ENCODE measurements at places on chromosomes 7 and 10.
A peak's percentile ranks its signal among the peaks of the same experiment; 100 is the strongest.

GRCh38 chr10:45673074-45673648 is 589 bp upstream of the ZFAND4 start:
- no peak for DNase-seq

GRCh38 chr7:48458701-48459524 is 287.7 kb downstream of the ABCA13 start:
- no peak for DNase-seq

GRCh38 chr7:146002431-146003078 is 114.0 kb upstream of the CNTNAP2 start:
- DNase-seq, result no peak

DNA sequence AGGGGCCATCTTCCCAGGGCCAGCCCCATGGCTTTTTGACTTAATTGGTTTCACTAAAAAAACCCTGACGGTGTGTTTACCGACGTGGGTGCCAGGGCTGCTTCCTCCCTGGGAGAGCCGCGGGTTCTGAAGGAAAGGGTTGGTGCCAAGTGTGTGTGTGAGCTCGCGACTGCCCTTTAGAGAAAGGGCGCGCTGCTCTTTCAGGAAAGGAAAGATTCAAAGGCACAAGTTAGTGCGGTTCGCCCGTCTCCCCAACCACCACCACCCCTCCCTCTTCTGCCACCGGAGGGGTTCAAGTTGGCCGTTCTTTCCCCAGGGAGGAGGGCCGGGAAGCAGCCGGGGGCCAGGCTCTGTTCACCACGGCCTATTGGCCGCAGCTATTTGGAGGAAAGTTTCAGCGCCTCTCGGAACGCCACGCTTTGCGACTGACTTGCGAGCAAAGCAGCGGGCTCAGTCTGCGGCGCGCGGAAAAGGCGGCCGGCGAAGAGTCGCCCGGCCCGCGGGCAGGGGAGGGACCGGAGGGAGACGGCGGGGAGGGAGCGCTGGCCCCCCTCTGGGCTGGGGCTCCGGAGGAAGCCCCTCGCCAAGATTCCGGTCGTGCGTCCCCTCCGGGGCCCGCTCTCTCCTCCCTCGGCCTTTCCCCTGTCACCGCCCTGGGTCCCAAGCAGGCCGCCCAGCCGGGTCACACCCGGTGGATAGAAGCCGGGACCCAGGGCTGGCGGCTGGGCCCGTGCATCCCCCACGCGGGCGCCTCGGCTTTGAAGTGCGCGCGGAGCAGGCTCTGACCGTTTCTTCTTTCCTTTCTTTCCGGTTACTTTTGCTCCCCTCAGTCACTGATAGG is 165.9 kb upstream of the PPP1R3A start:
- no peak for DNase-seq

- no peak for DNase-seq
Measured at GRCh38 chr7:144158861-144159260, 24.4 kb upstream of the CTAGE4 start.

DNA sequence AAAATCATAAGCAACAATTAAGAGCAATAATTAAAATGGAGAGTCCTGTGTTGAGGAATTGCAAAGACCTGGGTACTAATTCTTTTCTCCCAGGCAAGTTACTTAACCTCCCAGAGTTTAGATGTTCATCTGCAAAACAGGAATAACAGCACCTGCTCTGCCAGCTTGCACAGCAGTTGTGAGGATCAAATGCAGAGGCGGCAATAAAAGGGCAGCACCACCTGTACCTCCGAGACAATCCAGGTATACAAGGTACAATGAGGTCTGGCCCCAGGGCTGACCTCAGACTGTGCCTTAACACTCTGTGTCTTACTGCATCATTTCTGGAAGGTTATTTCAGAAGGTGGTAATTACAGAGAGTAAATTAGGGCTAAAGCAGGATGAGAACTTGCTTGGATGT is 14.5 kb upstream of the FAM204A start:
- no peak for DNase-seq

DNA sequence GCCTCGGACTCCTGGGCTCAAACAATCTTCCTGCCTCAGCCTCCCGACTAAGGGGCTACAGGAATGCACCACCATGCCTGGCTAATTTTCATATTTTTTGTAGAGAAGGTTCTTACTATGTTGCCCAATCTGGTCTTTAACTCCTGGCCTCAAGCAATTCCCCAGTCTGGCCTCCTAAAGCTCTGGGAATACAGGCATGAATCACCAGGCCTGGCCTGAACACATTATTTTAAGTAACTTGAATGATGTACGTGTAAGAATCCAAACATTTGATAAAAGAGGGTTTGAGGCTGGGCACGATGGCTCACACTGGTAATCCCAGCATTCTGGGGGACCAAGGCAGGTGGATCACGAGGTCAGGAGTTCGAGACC is 13.0 kb upstream of the BAMBI start:
- DNase-seq, result no peak

DNA sequence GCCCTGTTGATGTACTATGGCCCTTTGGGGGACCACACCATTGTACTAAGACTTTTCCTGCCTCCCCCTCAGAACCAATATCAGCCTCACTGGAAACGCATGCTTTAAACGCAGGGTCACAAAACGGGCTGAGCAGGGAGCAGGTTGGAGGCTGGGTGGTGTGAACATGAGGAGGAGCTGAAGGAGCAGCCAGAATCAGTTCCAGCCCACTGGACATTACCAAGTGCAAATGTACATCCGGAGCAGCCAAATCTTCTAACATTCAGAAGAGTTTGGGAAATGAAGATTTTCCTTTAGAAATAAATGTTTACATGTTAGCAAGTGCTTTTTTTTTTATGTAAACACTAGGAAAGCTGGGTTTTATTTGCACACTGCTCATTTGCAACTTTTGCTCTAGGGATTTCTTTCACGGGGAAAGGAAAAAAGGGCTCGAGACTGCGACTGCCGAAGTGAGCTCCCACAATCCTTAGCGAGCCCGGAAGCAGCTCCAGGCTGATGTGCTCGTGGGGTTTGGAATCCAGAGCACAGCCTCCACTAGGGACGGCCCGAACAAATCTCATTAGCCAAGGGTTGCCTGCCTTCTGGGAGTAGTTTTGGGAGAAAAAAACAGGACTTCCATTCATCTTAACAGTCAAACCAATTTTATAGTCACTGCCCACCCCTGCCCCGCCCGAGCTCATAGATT is 108.0 kb upstream of the YAE1 start:
- DNase-seq, result no peak

GRCh38 chr7:157502701-157503111 is 165.9 kb downstream of the DNAJB6 start:
- no peak for DNase-seq

GRCh38 chr7:124765401-124766352 is at the start of gene GPR37:
GPR37 (minus strand) TSS chr7:124765792; CDS start chr7:124764976, 816 bp downstream.
- DNase-seq, result no peak

- DNase-seq, result no peak
Measured at GRCh38 chr10:112374724-112375541, 1.0 kb downstream of the ACSL5 start.

DNA sequence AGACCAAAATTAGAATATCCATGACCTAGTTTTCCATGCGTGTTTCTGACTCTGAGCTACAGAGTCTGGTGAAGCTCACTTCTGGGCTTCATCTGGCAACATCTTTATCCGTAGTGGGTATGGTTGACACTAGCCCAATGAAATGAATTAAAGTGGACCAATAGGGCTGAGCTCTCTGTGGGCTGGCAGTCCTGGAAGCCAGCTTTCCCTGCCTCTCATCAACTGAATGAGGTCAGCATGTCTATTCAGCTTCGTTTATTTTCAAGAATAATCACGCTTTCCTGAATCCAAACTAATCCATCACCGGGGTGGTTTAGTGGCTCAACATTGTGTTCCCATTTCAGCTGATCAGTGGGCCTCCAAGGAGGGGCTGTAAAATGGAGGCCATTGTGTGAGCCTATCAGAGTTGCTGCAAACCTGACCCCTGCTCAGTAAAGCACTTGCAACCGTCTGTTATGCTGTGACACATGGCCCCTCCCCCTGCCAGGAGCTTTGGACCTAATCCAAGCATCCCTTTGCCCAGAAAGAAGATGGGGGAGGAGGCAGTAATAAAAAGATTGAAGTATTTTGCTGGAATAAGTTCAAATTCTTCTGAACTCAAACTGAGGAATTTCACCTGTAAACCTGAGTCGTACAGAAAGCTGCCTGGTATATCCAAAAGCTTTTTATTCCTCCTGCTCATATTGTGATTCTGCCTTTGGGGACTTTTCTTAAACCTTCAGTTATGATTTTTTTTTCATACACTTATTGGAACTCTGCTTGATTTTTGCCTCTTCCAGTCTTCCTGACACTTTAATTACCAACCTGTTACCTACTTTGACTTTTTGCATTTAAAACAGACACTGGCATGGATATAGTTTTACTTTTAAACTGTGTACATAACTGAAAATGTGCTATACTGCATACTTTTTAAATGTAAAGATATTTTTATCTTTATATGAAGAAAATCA is 35.5 kb downstream of the CAV1 start:
- no peak for DNase-seq

DNA sequence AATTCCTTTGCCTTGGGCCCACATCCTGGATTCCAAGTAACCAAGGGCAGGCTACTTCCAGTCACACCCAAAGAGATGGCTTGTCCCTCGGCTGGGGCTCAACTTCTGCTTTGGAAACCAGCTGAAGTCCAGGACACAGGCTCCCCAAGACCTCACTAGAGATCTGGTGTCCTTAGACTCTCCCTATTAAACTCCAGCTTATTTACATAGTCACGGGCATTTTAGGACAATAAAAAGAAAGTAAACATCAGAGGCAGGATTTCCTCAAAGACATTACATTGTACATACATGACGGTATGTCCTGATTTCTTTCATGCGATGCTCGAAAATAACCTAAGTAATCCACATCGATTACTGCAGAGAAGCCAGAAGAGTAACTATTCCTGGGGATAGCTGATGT is 461.5 kb upstream of the C7orf33 start:
- DNase-seq, result no peak

- DNase-seq, result no peak
Measured at GRCh38 chr10:47379445-47379785, 4.7 kb downstream of the ZNF488 start.

GRCh38 chr10:131363416-131363815 is 51.9 kb upstream of the TCERG1L start:
- DNase-seq, result no peak

GRCh38 chr10:58334817-58335305 is at the start of gene UBE2D1:
UBE2D1 (plus strand) TSS chr10:58335006; CDS start chr10:58335202, 196 bp downstream.
- DNase-seq, result peak; percentile 55

DNA sequence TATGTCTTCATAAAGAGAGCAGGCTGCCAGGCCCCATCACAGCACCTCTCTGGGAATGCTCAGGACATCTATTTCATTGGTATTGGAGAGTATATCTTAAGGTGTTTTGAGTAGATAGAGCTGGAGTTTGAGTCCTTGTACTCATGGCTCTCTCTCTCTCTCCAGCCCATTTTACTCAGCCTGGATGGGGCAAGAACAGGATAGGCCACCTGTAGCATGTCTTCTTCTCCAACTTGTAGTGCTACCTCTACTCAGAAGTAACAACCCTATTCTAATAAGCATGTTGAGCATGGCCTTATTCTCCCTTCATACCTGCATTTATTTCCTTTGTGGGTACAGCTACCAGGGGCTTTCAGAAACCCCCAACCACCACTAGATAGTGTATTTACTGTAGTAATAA is 21.9 kb downstream of the PRLHR start:
- no peak for DNase-seq

DNA sequence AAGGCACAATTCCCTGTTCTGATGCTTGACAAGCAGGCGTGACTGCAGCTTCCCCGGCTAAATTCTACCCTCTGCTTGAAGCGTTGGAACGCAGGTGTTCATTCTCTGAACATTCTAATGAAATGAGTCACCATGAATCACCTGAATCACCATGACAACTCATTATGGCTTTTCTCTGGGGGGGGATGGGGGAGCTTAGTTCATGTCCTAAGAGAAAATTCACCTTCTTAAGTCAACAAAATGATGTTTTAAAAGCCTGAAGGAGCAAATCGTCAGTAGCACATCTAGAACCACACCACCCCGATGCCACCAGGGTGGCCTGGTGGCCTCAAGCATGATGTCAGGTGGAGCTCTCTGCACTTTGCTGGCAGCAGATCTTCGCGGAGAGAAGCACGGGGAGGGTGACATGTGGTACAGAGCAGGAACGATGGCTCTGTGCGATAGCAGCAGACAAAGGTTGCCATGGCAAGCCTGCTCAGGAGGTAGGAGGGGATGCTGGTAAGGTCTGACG is 33.7 kb downstream of the DDC start:
- DNase-seq, result no peak

- no peak for DNase-seq
Measured at GRCh38 chr10:44995914-44996669, 4.6 kb upstream of the ZNF22 start.

DNA sequence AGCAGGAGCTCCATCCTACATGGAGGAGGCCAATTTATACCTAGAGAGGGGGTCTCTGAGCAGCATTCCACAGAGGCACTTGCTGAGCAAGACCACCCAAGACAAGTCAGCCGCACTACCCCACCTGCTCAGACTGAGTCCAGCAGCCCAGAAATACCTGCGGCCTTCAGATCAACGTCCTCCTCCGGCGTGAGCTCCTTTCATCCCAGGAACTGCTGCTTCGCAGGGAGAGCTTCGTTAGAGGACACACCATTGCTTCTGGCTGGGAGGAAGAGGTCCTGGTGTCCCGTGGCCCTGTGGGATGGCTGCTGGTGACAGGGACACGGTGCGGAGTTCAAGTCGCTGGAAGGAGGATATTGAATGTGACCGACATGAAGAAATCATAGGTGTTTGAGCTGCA is 216.9 kb upstream of the PPP2R2D start:
- no peak for DNase-seq

- DNase-seq, result no peak
Measured at GRCh38 chr7:2260820-2261219, 18.8 kb downstream of the NUDT1 start.

DNA sequence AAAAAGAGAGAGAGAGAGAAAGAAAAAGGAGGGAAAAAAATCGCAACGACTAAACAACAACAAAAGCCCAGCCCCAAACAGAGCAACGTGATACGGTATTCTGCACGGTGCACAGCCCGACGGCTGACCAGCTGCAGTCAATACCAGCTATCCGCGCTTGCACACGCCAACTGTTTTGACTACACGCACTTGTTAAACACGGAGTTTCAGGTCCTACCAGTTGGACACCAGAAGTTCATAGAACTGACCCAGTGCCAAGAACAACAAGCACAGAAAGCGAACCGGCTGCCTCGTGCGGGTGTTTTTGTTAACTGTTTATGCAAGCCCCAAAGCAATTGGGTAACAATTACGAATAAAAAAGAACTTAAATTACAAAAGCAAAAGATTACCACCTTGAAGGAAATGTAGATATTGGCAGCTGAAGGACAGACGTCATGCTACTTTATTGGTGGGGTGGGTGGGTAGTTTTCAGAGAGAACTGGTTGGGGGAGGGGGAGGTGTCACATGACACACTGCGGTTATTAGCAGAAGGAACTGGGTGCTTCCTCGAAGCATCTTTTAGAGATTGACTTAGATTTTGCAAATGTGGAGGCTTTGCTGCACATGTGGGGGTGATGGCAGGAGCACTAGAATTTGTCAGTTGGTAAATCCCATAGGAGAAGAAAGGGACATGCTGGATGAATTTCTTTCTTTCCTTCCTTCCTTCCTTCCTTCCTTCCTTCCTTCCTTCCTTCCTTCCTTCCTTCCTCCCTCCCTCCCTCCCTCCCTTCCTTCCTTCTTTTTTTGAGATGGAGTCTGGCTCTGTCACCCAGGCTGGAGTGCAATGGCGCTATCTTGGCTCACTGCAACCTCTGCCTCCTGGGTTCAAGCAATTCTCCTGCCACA is 110.6 kb upstream of the EFCAB10 start:
- no peak for DNase-seq
